ENCODE measurements at places on chromosomes 6 and 20. TPM values are rescaled to one million over a fixed set of nuclear protein-coding genes. Genes with fewer than 3 reads are reported as not detected.

DNA sequence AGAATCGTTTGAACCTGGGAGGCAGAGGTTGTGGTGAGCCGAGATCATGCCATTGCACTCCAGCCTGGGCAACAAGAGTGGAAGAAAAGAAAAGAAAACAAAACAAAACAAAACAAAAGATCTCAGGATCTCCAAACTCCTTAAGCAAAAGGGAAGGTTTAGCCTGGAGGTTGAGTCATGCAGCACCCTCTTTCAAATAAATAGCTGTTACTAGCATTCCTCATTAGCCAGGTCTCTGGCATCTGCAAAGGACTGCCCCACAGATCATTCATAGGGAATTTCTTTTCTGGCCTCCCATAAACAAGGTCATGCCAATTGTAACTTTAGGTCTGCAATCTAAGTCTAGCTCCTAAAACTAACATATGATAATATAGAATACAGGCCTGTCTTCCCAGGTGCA is 37.2 kb downstream of the EDN1 start:
- H3K27ac ChIP-seq = no peak overlapping the region
- H3K4me1 ChIP-seq = no peaks in the 10 kb centered on the region

WTAP gene
- 109 TPM for total RNA-seq

DNA sequence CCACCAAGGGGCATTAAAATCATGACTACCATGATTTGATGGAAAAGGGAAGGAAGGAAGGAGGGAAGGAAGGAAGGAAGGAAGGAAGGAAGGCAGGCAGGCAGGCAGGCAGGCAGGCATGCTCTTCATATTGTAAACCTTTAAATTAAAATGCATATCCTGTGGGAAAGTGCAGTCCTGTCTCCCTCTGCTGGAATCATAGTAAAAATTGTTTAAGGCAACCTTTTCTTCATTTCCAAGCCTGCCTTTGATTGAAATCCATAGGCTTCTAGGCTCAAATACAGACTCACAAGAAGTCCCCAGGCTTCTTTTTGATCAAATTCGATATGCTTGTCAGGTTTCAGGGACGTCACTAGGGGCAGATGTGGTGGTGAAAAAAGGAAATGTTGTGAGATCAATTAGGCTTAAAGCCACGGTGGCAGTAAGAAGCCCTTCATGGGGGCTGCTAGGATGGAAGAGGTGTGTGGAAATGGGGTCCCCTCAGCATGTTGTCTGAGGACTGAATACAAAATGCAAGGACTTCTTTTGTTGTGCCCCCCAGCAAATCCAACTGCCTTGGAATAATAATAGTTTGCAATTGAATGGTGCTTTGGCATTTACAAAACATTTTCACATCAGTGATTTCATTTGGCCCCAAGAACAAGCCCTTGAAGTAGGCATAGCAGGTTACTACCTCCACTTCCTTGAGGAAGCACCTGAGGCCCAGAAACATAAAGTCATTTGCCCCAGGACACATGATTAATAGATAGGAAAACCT is 25.6 kb upstream of the GABRR1 start:
- DNase-seq = no peak
- H3K36me3 ChIP-seq = no peaks in the 10 kb centered on the region
- H3K27me3 ChIP-seq = no peaks in the 10 kb centered on the region
- H3K4me3 ChIP-seq = no peak overlapping the region

DNA sequence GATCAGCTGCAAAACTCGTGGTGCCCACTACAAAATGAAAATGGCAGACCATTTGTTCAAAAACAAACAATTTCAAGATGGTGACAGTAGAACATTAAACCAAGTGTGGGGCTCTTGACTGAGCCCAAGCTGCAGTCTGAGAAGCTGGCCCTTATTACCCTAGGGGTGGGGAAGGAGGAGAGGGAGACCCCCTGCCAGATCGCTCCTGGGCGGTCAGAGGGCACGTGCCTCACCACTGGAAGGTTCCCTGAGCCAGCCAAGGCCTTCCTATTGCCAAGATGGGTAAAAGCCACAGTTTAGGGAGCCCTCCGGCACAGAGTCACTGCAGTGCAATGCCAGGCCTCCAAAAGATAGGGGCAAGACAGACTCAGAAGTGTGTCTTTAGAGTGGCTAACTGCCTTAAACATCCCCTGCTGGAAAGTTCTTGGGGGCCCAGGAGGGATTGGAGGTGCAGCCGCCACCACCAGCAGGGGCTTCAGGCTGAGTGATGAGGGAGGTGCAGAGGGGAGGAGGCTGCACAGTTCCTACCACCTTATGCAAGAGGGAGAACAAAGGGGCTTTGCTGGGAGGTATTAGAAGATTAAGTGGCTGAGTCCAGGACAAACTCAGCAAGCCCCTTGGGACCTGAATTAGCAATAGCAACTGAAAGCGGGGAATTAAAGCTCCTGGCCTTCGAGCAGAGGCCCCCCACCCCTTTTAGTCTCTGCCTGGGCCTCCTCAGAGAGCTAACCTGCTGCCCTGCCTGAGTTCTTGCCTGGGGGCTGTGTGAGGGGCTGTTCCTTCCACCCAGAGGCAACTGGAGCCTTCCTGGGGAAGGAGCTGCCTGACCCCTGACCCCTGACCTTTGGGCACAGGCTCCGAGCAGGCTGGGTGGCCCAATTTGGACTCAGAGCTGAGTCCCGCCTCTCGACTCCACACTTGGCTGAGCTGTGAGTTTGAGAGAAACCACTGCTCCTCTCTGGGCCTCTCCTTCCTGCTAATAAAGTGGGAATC is 88.4 kb downstream of the VEGFA start:
- H3K4me1 ChIP-seq = no peaks in the 10 kb centered on the region
- DNase-seq = no peak
- H3K4me3 ChIP-seq = no peak overlapping the region
- no peaks in the 10 kb centered on the region for H3K27me3 ChIP-seq
- no peak overlapping the region for H3K27ac ChIP-seq

DNA sequence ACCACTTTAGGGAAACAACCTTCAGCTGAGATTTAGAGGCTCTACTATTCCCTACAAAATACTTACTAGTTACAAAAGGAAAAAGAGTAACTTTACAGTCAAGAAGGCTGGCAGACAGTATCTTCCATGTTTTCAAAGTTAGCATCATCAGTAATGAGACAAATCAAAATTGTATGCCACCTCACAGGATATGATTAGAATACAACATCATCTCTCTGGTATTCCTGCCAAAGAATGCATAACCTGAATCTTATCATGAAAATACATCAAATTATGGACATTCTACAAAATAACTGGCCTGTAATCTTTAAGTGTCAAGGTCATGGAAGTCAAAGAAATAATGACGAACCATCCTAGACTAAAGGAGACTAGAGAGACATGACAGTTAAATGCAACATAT is 38.4 kb downstream of the CDK5RAP1 start:
- no peaks in the 10 kb centered on the region for H3K4me1 ChIP-seq
- no peaks in the 10 kb centered on the region for H3K27me3 ChIP-seq
- DNase-seq = no peak
- H3K27ac ChIP-seq = no peak overlapping the region
- no peak overlapping the region for H3K4me3 ChIP-seq

GRCh38 chr20:3383878-3384495 is 23.5 kb downstream of the DNAAF9 start:
- H3K27ac ChIP-seq = peak overlapping the region; percentile 94
- peak; percentile 68 for DNase-seq
- H3K4me3 ChIP-seq = peak overlapping the region; percentile 42
- H3K4me1 ChIP-seq = peaks cover 19% of the 10 kb centered on the region

- H3K27me3 ChIP-seq = no peaks in the 10 kb centered on the region
- no peak for DNase-seq
- H3K4me3 ChIP-seq = no peak overlapping the region
- H3K36me3 ChIP-seq = no peaks in the 10 kb centered on the region
- H3K27ac ChIP-seq = no peak overlapping the region
- no peaks in the 10 kb centered on the region for H3K4me1 ChIP-seq
Observed at GRCh38 chr6:76876922-76877553, 586.3 kb downstream of the HTR1B start.

- H3K27me3 ChIP-seq = no peaks in the 10 kb centered on the region
- H3K4me3 ChIP-seq = peak overlapping the region; percentile 17
- H3K27ac ChIP-seq = no peak overlapping the region
- peaks cover 29% of the 10 kb centered on the region for H3K4me1 ChIP-seq
Observed at GRCh38 chr6:109073344-109074132, 21.1 kb downstream of the SESN1 start.

NCOA5 gene
- 19.2 TPM for total RNA-seq

DNA sequence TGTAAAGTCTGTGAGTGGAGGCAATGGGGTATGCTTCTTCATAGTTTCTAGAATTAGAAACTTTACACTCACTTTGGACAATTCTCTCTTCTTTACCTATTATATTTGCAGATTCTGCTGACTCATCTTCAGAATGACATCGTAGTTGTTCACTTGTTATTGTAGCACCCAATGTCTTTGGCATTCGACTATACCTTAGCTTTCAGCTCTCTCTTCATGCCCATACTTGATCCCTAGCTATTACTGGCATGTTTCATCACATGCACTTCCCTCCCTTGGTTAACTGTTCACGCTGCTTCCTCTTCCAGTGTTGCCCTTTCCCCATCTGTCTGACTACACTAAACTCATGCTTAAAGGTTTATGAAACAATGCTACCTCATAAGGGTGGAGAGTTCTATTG is 298.1 kb upstream of the TCF21 start:
- H3K36me3 ChIP-seq = no peaks in the 10 kb centered on the region
- no peak overlapping the region for H3K4me3 ChIP-seq
- no peaks in the 10 kb centered on the region for H3K27me3 ChIP-seq
- no peak overlapping the region for H3K27ac ChIP-seq
- no peaks in the 10 kb centered on the region for H3K4me1 ChIP-seq

RPL10A gene
- 2,363 TPM for total RNA-seq

YIPF3 gene
- total RNA-seq = 64.4 TPM

SLC2A10 gene
- total RNA-seq = 0.07 TPM

DNA sequence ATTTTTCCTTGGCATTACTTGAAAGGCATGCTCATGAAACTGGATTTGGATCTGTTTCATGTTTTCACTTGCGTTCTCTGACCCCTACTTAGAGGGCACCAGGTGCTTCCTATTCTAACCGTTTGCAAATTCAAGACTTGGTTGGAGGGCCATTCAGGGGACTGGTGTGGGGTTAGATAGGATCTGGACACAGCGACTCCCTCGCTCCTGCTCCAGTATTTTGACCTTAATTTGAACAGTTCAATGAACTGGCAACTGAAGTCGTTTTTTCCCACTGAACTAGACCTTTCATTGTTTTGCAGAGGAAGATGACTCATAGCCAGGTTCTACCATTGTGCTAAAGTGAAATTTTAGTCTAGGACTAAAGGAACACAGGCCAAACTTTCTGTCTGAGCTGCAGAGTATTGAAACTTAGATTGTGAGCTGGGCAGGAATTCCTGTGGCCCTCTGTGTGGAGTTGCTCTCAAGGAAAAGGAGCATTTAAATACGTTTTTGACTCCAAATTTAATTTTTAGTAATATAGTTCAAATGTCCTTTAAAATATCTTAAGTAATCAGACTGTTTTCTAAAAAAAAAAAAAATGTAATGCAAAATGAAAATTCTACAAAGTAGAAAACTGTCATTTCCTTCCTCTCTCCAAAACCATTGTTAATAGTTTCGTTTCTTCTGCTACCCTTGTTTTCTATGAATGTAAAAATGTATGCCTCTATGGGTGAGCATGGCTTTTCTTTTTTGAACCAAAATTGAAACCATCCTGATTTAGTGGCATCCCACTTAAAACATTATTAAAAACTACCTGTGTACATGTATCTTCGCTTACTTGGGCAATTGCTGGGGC is 64.8 kb downstream of the UTRN start:
- no peaks in the 10 kb centered on the region for H3K27me3 ChIP-seq
- peaks cover 93% of the 10 kb centered on the region for H3K4me1 ChIP-seq
- DNase-seq = no peak

HUS1B gene
- total RNA-seq = 0.79 TPM

CENPW gene
- 41.2 TPM for total RNA-seq

GRCh38 chr6:170262489-170263088 is 28.3 kb downstream of the DLL1 start:
- no peaks in the 10 kb centered on the region for H3K4me1 ChIP-seq
- DNase-seq = no peak
- no peaks in the 10 kb centered on the region for H3K36me3 ChIP-seq
- H3K27ac ChIP-seq = no peak overlapping the region
- H3K4me3 ChIP-seq = no peak overlapping the region

POPDC3 gene
- total RNA-seq = not detected

HECA gene
- 77.6 TPM for total RNA-seq

- H3K36me3 ChIP-seq = peaks cover 3% of the 10 kb centered on the region
- no peak overlapping the region for H3K4me3 ChIP-seq
- no peaks in the 10 kb centered on the region for H3K27me3 ChIP-seq
Observed at GRCh38 chr6:77123527-77123926, 339.8 kb downstream of the HTR1B start.

- DNase-seq = no peak
- no peaks in the 10 kb centered on the region for H3K4me1 ChIP-seq
- no peaks in the 10 kb centered on the region for H3K27me3 ChIP-seq
- no peak overlapping the region for H3K27ac ChIP-seq
Observed at GRCh38 chr20:11277858-11278257, 604.1 kb upstream of the JAG1 start.

- no peak for DNase-seq
- H3K4me3 ChIP-seq = no peak overlapping the region
- no peaks in the 10 kb centered on the region for H3K36me3 ChIP-seq
- no peaks in the 10 kb centered on the region for H3K4me1 ChIP-seq
- H3K27me3 ChIP-seq = no peaks in the 10 kb centered on the region
Observed at GRCh38 chr6:134816780-134817179, 133.1 kb downstream of the ALDH8A1 start.

- H3K36me3 ChIP-seq = no peaks in the 10 kb centered on the region
- no peak overlapping the region for H3K27ac ChIP-seq
- H3K4me1 ChIP-seq = no peaks in the 10 kb centered on the region
- no peaks in the 10 kb centered on the region for H3K27me3 ChIP-seq
Observed at GRCh38 chr6:162230147-162230752, 497.3 kb downstream of the PRKN start.

- no peak overlapping the region for H3K4me3 ChIP-seq
- H3K4me1 ChIP-seq = no peaks in the 10 kb centered on the region
- no peak overlapping the region for H3K27ac ChIP-seq
- DNase-seq = no peak
Observed at GRCh38 chr6:125528621-125529041, 220.8 kb upstream of the HEY2 start.

GRCh38 chr6:4656106-4656505 is 120.1 kb upstream of the CDYL start:
- no peak overlapping the region for H3K4me3 ChIP-seq
- H3K27me3 ChIP-seq = peaks cover 41% of the 10 kb centered on the region
- no peaks in the 10 kb centered on the region for H3K36me3 ChIP-seq
- H3K27ac ChIP-seq = no peak overlapping the region

MANEA gene
- total RNA-seq = 7.1 TPM

DNA sequence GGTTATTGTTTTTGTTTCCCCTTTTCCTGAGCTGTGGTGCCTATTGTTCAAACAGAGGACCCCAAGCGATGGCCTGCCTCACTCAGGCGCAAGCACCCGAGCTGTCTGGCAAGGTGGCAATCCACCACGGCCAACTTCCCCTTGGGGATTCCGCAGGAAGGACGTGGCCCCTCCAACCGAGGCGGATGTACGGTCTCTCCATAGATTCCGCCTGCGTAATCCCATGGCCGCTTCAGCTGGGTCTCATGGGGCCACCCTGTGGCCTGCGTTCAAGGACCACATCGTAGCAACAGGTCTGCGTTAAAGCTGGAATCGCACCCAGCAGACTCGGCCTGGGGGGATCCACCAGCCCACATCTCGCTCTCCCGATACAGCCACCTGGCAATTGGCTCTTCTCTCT is 79.9 kb downstream of the CEBPB start:
- no peak for DNase-seq
- H3K4me3 ChIP-seq = peak overlapping the region; percentile 1
- H3K36me3 ChIP-seq = no peaks in the 10 kb centered on the region
- H3K27me3 ChIP-seq = peaks cover 18% of the 10 kb centered on the region
- peaks cover 17% of the 10 kb centered on the region for H3K4me1 ChIP-seq

- H3K36me3 ChIP-seq = peaks cover 3% of the 10 kb centered on the region
- DNase-seq = no peak
- peak overlapping the region; percentile 82 for H3K27ac ChIP-seq
- peak overlapping the region; percentile 53 for H3K4me3 ChIP-seq
- H3K27me3 ChIP-seq = no peaks in the 10 kb centered on the region
Observed at GRCh38 chr6:21164768-21165326, 428.7 kb upstream of the SOX4 start.
